ENCODE measurements at places on chromosomes 7 and 10.

- DNase-seq, result no peak
These were observed 49.6 kb downstream of the GCC1 start for GRCh38 chr7:127535546-127536393.

GRCh38 chr7:92010215-92010614 is 69.6 kb downstream of the AKAP9 start:
- no peak for DNase-seq

- DNase-seq, result no peak
These were observed 107.5 kb downstream of the ITGB8 start for GRCh38 chr7:20438248-20438647.

DNA sequence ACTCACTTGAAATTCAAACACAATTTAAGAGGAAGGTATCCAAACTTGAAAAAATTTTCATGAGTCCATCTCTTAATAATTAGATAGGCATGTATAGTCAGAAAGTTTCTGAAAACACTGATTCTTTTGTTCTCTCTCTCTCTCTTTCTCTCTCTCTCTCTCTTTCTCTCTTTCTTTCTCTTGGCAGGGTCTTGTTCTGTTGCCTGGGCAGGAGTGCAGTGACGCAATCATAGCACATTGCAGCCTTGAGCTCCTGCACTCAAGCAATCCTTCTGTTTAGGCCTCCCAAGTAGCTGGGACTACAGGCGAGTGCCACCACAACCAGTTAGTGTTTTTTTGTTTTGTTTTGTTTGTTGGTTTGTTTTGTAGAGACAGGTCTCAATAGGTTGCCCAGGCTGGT is 59.3 kb downstream of the PRTFDC1 start:
- DNase-seq, result no peak

GRCh38 chr7:99108613-99109012 is 35.3 kb downstream of the SMURF1 start:
- DNase-seq, result no peak

GRCh38 chr7:148787571-148788295 is 89.0 kb downstream of the CUL1 start:
- no peak for DNase-seq

DNA sequence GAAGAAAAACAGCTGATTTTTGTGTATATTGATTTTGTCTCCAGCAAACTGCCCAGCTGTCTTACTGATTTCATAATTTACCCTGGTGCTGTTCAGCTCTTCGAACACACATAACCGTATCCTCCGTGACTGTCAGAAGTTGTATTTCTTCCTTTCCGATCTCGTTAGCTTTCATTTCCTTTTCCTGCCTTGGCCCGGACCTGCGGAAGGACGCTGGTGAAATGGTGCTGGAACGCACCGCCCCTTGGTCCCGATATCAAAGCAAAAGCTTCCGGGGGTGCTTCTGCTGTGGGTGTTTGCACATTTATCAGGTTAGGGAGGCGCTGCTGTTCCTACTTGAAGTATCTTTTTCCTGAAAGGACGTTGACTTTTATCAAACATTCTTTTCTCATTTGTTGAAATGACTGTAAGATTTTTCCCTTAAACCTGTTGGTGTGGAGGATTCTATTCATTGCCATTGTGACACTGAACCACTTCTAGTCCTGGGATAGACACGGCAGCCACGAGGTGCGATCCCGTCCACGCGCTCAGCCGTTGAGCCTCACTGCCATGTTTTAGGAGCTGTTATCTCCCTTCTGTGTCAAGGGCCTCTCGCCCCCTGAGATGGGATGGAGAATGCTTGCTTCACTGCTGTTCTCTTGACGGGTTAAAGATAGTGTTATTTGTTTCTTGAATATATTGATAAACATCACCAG is 72.6 kb downstream of the FOXL3 start:
- DNase-seq, result no peak

- DNase-seq, result no peak
These were observed 873.5 kb downstream of the REEP3 start for GRCh38 chr10:64394744-64395143.

DNA sequence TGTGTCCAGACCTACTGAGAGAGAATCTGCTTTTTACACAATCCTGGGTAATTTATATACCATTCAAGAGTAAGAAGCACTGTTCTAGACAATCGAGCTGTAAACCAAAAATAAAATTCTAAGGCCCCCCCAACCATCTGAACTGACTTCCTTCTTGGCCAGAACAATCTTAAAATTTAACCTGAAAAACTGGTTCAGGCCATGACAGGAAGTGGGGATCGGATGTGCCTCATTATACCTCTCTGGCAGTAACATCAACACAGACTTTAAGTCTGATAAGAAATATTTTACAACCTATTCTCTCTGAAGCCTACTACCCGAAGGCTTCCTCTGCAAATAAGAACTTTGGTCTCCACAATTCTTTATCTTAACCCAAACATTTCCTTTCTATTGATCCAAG is 75.2 kb upstream of the KIF5B start:
- no peak for DNase-seq

GRCh38 chr7:94741179-94741578 is 85.2 kb upstream of the SGCE start:
- DNase-seq, result no peak

GRCh38 chr7:20102982-20103381 is 114.2 kb downstream of the MACC1 start:
- no peak for DNase-seq

DNA sequence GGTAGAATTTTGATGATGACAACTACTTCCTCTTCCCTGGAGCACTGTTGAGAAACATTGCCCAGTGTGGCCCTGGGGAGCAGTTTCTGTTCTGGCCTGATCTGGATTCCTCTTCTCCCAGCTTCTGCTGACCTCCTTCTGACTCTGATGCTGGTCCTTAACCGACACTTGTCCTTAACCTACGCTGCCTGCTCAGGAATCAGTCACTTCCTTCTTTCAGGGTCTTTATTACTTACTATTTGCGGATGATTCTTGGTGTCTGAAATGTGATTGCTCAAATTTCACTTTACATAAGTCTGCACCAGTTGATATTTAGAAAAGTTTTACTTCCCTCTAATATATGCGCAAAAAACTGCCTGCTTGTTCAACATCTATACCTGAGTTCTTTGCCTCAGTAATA is 164.1 kb downstream of the PTEN start:
- DNase-seq, result no peak

DNA sequence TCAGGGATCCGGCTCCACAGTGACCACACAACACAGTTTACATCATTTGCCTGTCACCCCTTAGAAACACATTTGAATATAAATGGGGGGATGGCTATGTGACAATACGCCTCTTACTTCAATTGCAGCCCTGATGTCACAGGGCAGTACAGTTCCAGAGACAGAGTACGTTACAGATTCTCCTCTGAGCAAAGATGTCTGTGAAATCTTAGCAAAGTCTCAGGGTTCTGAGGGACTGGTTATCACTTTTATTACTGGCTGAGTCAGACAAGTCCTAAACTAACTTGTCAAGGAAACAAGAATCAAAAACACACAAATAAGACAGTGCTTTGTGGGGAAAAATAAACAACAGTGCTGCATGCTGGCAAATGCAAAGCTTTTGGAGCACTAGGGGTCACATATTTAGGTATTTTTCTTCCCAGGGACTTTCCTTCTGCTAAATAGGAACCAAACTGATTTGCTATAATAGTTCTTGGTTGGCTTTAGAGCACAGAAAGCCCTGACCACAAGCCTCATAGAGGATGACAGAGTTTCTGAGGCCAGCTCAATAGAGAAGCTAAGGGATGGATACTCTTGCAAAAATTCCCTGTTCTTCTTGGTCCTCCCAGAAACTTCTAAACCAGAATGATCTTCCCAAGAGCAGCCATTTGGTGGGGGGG is 501.6 kb downstream of the GRID1 start:
- DNase-seq, result no peak

DNA sequence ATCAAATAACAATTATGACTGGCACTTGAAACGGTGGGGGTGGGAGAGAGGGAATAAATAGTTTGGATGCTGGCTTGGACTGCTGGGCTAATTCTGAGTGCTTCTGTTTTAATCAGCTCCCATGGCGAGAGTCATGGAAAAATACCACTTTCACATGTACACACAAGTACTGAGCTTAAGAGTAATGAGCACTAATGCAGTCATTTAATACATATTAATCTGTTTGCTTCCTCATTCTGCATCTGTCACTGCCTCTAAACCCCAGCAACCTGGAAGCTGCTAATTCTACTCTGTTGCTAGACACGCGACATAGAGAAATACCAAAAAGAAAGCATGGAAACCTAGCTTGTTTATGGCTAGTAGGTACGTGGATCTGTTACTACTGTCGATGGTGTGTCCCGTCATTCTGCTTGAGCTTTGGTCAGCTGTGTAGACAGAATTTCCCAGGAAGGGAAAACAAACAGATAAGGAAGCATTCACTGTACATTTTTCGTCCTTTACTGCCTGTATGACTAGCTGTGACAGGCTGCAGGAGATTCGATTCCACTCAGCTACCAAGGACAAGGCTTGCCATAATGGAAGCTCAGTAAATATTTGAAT is 238.8 kb downstream of the BAMBI start:
- DNase-seq, result no peak

DNA sequence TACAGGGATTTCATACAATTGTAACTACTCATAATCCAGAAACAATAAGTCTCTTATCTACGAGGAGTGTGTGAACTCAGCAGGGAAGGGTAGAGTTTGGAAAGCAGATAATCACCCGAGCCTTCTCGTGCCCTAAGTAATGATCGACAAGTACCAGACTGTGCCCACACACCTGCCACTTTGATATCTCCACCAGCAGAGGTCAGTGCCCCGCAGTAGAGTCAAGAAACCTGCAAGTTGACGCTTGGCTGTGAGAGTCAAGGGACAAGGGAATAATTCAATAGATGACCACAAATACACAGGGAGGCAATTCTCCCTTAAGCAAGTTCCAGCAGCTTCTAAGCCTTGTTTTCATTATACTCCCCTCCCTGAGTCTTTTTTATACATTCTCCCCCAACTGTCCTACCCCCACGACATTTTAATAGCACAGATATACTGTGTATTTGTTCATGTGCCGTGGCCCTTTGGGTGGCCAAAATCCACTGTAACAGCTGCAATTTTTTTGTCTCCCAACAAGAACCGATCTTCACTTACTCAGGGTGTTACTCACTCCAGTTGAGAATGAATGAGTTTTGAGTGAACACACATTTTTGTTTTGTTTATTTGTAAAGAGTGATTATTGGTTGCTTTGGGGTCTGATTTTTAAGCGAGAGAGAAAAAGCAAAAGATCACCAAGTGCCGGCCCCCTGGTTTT is 106.9 kb upstream of the RHEB start:
- DNase-seq, result peak; percentile 20

GRCh38 chr7:21142081-21142480 is 285.8 kb upstream of the SP4 start:
- DNase-seq, result no peak

DNA sequence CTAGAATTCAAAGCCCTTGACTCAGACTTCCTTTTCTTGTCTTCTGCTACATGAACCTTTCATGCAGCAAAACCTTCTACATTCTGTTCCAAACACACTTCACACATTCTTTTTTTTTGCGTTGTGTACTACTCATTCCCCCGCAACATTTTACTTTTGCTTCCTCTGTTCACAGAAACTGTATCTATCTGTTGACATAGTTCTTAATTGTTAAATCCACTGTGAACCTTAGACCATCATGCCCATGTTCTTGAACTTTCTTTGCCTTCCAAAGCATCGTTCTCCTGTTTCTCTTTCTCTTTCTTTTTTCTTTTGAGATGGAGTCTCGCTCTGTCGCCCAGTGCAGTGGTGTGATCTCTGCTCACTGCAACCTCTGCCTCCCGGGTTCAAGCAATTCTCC is 14.2 kb downstream of the CCSER2 start:
- no peak for DNase-seq

- DNase-seq, result no peak
These were observed 597.5 kb upstream of the PCDH15 start for GRCh38 chr10:55398497-55398882.

GRCh38 chr7:78742694-78743093 is 710.8 kb downstream of the MAGI2 start:
- no peak for DNase-seq

DNA sequence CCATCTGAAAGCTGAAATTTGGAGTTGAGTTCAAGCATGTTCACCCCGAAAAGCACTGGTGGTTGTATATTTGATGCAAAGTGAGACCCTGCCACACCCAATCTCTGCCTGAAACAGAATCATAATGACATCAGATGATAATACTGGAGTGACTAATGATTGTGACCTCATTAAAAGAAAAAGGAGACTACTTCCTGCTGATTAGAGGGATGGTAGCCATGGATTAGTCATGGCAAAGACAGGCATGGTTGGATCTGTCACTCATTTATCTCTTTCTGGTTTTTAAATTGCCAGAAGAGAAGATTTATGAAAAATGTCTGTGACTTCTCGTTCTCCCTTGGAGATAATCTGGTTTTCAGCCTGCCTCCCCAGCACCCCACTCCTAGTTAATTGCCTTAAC is 101.2 kb downstream of the BAMBI start:
- no peak for DNase-seq

DNA sequence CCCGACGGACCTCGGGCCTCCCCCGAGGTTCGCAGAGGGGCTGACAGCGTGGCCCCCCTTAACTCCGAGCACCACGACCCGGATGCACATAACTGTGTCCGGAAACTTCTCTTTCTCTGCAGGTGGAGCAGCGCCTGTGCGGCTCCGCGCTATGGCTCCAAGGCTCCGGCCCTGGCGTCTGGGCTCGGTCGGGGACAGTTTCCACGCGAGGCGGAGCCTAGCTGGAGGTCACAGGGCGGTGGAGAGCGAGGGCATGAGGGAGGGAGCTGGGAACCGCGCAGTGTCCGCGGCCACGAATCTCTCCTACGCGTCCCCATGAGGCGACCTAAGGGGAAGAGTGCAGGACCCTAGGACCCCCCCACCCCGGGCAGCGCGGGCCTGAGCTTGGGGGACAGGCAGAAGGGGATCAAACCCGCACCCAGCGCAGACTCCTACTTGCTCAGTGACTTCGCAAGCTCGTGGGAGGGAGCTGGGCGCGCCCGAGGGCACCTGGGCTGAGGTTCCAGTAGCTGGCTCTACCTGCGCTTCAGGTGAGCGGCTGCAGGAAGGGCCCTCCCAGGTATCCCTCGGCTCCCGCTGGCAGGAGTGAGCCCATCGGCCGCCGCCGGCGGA is 8.6 kb upstream of the MNX1 start:
- no peak for DNase-seq

- DNase-seq, result no peak
These were observed 44.2 kb upstream of the FRMD4A start for GRCh38 chr10:14374745-14375445.

DNA sequence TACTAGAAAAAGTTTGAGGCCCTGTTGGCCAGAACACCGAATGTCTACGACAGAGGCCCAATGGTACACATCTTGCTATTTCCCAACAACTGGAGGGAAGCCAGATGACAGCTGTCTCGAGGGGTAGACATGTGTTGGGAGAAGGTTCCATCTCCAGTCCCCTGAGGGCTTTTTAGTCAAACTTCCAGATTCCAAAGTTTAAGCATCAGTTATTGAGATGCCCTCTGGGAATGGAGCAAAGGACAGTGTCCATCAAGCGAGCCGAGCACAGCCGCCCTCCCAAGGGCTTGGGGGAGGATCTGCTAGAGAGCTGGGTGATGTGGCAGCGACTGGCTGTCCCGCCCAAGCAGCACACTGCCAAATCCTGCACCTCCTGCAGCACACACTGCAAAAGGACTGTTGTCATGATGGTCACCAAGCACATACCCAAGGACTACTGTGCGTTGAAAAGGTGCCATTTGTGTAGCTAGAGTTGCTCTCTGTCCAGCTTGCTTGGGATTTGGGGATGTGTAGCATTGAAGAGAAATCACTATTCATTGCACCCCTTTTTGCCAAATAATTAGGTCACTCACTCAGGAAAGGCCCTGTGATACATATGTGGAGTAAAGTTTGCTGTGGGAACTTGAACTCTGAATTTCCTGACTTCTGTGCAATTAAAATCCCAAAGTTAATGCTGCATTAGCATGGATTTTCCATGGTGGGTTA is 164.6 kb downstream of the TRIL start:
- no peak for DNase-seq

GRCh38 chr7:15140431-15140830 is 237.9 kb upstream of the DGKB start:
- no peak for DNase-seq

Measured in midbrain (tissue), 1 donor.